Coronary artery (tissue), 2 donors: ENCODE measurements at places on chromosomes 13 and 19.

- DNase-seq = no peak
Observed at GRCh38 chr13:51682686-51683085, 98.4 kb downstream of the WDFY2 start.

DNA sequence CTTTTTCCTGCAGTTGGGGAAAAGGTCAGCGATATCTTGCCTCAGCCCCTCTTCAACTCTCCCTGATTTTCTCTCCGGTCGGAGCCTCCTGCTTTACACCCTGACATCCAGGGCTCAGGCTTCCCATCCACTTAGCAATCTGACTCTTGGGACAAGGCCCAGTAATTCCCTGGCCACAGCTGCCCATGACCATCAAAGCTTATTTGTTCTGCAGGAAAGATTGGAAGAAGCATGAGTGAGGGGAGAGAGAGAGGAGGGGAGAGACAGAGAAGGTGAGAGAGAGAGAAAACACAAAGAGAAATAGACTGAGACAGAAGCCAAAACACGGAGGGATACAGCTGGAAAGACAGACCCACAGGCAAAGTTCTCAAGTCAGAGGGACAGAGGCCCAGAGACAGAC lies 13.7 kb downstream of the SYT3 start:
- no peak for DNase-seq

- no peak for DNase-seq
Observed at GRCh38 chr13:82002710-82003109, 1661.8 kb upstream of the SPRY2 start.

- no peak for DNase-seq
Observed at GRCh38 chr19:39811064-39811463, 22.9 kb downstream of the DYRK1B start.

- no peak for DNase-seq
Observed at GRCh38 chr13:102138635-102139190, 263.1 kb downstream of the FGF14 start.

- DNase-seq = no peak
Observed at GRCh38 chr13:95793018-95793555, 116.1 kb downstream of the DNAJC3 start.

DNA sequence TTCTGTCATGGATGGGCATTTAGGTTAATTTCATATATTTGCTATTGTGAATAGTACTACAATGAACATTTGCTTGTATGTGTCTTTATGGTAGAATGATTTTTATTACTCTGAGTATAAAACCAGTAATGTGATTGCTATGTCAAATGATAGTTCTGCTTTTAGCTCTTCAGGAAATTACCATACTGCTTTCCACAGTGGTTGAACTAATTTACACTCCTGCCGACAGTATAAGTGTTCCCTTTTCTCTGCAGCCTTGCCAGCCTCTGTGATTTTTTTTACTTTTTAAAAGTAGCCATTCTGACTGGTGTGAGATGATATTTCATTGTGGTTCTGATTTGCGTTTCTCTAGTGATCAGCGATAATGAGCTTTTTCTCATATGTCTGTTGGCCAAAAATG lies 6.5 kb downstream of the SIGLEC7 start:
- no peak for DNase-seq

- DNase-seq = no peak
Observed at GRCh38 chr13:99265821-99266426, 7.7 kb upstream of the GPR18 start.

- DNase-seq = no peak
Observed at GRCh38 chr13:58907347-58907746, 1256.4 kb downstream of the DIAPH3 start.

- DNase-seq = no peak
Observed at GRCh38 chr13:90958866-90959265, 388.6 kb upstream of the MIR17HG start.

- no peak for DNase-seq
Observed at GRCh38 chr19:10611907-10612306, 13.4 kb upstream of the SLC44A2 start.
